ENCODE measurements at places on chromosomes 5 and 9.
A peak's percentile ranks its signal among the peaks of the same experiment; 100 is the strongest.

GRCh38 chr5:139837711-139838380 lies 42.2 kb downstream of the PSD2 start:
- no peak for DNase-seq

DNA sequence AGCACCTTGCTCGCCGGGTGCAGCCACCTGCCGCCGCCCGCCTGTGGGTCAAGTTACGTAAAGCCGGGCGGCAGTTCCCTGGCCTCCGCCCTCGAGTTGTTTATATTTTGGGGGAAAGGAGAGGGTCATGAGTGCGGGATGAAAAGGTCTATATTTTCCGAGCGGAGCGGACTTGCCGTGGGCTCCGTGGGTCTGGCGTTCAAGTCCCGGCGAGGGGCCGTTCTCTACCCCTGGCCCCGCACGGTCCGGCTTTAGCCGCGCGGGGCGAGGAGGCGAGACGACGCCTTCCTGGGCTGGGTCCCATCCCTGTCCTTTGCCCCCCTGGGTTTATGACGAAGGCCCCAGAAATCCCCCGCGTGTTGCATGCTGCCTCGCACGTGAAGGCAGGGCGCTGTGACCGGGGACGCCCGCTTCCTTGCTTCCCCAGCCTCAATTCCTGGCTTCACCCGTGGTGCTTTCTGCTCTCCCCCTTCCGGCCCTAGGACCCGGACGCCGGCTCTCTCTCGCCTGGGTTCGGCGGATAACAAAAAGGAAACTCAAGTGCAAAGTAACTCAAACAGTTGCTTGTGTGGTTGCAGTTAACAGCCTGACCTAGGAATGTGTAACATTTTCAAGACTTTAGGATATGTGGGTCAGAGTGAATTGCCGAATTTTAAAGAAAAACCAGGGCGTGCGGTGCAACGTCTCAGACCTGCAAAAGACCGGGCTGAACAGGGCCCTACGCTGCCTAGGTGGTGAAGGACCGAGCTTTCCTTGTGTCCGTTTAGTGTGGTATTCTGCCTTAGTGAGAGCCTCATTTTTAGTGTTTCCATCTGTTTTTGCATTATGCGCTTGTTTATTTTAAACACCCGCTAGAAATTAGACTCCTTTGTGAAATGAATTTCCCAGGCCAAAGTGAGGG lies 810 bp downstream of the VPS13A start:
- DNase-seq = peak; percentile 63

GRCh38 chr5:54309691-54310432 lies 511 bp downstream of the ARL15 start:
- peak; percentile 23 for DNase-seq

GRCh38 chr5:68965926-68966325 lies 127.9 kb upstream of the SLC30A5 start:
- no peak for DNase-seq

DNA sequence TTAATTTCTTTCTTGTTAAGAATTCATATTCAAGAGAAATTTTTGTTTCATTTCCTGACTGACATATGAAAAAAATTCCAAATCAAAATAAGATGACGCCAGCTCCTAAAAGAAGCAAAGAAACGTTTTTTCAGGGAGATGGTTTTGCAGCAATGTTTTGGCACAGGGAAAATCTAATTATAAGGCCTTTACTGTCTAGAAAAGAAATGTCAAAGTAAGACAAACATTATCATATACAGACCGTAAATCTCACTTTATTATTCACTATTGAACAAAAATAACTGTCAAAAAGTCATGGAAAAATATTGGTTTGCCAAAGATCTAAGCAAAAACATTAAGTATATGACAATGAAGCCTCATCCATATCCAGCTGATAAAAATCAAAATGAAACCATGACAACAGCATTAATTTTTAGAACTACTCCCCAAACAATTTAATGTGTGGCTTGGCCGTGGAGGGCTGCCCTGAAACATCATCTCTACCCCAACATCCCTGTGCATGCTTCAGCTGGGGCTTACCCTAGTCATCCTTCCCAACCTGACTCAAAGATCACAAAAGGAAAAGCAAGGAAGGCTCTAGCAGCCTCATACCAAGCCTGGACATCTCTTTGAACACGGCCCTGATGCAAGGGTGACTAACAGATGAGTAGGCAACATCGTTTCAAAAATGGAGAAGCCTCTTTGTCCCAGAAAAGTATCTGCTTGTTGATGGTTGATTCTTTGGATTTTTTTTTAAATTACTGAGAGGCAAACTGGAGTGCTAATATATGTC lies 95.6 kb downstream of the ARSB start:
- peak; percentile 73 for DNase-seq

DNA sequence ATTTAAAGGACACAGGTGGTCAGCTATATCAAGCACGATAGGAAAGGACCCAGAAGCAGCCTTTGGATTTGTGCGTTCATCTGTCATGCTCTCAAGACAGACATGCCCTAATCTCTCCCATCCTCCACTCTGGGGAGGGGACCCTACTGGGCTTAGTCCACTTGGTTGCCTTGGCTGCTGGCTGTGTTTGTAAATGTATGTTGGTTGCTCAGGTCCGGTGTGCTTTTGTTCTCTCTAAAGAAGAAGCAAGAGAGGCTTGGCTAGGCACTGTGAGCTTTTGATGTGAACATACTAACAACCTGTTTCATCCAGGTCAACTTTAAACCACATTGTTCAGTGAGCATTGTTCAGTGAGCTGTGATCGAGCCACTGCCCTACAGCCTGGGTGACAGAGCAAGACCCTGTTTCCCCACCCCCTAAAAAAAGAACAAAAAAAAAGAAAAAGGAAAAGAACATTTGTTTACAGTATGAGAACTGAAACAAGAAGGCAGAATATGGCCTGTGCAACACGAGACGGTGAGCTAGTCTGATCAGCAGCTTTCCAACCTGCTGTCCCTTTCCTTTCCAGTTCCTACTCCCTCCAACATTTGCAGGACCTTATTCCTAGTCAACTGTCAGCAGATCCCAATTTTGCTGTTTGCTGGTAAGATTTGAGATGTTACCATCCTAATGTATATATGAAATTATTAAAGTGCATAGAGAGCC lies 228.3 kb downstream of the ARHGAP26 start:
- peak; percentile 62 for DNase-seq

DNA sequence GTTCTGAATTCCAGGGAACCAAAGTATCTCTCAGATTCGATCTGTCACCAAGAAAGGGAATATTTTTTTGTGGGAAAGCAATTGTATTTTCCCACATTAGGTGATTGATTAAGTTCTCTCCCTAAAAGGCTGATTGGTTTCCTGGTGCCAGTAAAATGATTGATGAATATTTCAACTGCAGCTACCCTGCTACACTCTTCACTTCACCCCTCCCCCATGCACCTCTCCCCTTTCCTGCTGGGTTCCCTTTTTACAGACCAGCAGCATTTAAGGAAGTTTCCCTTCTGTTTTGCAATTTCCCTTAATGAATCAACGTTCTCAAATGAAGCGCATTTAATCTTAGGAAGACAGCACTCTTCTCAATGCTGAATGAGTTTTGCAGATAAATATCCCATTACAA lies 13.1 kb downstream of the NR6A1 start:
- DNase-seq = peak; percentile 94

GRCh38 chr9:113618836-113619490 lies 155.4 kb downstream of the RGS3 start:
- no peak for DNase-seq

DNA sequence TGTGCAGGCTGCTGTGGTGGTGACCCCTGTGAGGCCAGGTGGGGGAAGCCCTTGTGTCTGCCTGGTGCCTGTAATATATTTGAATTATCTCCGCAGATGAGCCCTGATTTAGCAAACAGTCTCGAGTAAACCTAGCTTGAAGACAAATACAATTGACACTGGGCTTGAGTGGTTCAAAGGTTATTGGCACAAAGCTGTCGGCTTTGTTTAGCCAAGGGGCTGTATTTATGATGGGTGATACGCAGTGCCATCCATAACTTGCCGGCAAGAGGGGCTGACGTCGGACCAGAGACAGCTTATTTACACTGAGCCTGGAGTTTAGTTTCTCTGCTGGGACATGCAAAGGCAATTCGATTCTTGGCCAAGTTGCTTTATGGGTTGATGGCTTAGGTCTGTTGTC lies 20.0 kb upstream of the PITX1 start:
- no peak for DNase-seq
